GM03348 (cell line): ENCODE measurements at places on chromosomes 12 and 14.
A peak's percentile ranks its signal among the peaks of the same experiment; 100 is the strongest.

- no peak for DNase-seq
These were observed 80.8 kb downstream of the PRIMA1 start for GRCh38 chr14:93707475-93707874.

DNA sequence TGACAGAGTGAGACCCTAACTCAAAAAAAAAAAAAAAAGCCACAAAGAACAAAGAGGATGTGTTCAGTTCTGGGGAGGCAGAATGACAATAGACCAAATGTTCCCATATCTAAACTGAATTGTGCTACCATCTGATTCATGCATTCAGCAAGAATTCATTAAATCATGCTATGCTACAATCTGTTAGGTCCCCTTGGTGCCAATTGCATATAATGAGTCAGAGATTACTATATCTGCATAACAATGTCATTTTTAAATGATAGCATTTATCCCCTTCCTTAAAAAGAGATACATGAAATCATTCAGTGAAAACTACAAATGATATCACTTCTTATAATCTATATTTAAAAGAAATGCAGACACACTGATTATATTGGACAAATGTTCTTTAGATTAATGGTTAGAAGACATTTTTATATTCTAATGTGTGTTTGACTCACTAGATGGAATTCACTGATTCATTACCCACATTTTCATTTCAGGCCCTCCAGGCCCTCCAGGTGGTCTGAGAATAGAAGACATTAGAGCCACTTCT, 207.6 kb upstream of the PDZRN4 start:
- no peak for DNase-seq

- DNase-seq, result no peak
These were observed 68.0 kb downstream of the PTPRR start for GRCh38 chr12:70852416-70853150.

DNA sequence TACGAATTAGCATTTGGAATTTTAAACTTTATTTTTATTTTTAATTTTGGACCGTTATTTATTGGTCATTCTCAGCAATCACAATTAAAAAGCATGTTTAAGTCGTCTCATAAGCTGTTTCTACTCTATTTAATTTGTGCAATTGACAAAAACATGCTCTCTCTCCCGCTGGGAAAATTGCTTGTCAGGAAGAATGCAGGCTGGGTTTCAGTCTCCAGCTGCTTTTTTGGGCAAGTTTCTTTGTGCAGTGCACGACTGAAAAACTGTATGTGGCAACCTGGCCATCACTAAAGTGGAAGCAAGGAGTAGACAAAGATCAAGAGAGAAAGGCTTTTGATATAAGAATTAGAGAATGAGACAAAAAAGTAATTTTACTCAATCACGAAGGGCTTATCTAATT, 941.5 kb upstream of the MDGA2 start:
- no peak for DNase-seq

DNA sequence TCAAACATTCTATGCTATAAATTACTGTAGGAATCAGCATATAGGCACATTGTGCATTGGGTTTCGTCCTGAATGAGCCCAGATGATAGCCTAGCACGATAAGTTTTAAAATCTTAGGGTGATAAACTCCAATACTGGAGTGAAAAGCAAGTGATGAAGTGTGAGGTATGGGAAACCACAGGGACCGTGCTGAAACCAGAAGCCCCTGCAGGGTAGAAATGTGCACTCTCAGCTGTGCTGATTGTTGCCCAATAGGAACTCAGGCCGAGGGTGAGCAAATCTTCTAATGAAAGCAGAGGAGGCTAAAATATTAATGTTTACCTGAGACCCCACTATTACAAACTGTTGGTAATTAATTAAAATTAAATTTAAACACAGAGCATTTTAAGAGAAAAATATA, 1486.6 kb downstream of the AACS start:
- no peak for DNase-seq

- no peak for DNase-seq
These were observed 659.3 kb downstream of the VRK1 start for GRCh38 chr14:97456462-97456861.

GRCh38 chr12:32390572-32391219, 8.7 kb upstream of the FGD4 start:
- DNase-seq, result peak; percentile 18

DNA sequence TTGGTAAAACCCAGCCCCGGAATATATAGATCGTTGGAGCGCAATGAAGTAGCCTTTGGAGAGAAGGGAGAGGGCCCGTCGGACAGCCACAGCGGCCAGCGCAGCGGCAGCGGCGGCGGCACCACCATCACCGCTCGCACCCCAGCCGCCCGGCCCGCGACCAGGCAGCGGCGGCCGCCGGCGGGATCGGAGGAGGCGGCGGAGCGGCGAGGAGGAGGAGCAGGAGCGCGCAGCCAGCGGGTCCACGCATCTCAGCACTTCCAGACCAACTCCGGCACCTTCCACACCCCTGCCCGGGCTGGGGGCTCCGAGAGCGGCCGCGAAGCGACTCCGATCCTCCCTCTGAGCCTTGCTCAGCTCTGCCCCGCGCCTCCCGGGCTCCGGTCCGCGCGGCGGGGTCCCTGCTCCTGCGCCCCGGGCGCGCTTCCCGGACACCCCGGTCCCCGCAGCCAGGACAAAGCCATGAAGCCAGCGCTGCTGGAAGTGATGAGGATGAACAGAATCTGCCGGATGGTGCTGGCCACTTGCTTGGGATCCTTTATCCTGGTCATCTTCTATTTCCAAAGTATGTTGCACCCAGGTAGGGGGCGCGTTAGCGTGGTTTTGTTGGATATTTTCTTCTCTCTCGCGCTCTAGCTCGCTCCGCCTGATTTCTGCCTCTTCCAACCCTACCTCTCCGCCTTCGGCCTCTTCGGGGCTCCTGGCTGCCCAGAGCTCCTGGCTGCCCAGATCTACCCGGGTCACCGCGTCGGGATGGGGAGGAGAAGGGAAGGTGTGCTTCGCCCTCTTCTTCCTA, 400 bp downstream of the CHST11 start:
- peak; percentile 69 for DNase-seq

GRCh38 chr14:54140551-54140950, 183.9 kb upstream of the BMP4 start:
- DNase-seq, result no peak

DNA sequence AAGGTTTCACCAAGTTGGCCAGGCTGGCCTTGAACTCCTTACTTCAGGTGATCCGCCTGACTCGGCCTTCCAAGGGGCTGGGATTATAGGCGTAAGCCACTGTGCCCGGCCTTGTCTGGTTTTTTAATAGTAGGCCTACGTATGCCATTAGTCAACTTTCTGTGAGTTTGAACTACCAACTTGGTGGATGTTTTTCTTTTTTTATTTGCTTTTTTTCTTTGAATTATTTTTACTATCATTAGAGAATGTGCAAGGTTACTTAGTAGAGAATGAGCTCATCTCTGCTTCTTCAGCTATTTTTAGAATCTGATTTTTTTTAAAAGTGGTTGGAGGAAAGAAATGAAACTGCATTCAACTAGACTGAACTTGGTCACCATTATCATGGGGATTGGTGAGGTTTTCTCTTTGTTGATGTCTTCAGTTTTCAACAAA, 51.4 kb downstream of the HMGA2 start:
- peak; percentile 46 for DNase-seq

GRCh38 chr12:109875572-109876131, 4.7 kb downstream of the GLTP start:
- no peak for DNase-seq

DNA sequence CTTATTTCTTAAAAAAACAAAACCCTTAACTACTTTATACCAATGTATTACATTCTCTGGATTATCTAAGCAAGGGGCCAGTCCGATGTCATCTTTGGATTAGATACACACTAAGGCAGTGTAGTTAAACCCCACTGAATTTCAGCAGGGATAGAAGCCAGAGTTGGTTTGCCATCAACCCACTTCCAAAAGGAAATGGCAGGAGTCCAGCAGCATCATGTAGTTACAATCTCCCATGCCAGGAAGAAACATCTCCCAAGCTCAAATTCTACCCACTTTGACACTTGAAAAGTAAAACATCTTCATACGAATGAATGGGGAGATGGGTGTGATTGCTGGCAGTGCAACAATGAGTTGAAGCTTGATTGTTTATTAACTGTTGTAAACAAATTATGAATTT, 203.5 kb upstream of the PLXNC1 start:
- DNase-seq, result no peak

DNA sequence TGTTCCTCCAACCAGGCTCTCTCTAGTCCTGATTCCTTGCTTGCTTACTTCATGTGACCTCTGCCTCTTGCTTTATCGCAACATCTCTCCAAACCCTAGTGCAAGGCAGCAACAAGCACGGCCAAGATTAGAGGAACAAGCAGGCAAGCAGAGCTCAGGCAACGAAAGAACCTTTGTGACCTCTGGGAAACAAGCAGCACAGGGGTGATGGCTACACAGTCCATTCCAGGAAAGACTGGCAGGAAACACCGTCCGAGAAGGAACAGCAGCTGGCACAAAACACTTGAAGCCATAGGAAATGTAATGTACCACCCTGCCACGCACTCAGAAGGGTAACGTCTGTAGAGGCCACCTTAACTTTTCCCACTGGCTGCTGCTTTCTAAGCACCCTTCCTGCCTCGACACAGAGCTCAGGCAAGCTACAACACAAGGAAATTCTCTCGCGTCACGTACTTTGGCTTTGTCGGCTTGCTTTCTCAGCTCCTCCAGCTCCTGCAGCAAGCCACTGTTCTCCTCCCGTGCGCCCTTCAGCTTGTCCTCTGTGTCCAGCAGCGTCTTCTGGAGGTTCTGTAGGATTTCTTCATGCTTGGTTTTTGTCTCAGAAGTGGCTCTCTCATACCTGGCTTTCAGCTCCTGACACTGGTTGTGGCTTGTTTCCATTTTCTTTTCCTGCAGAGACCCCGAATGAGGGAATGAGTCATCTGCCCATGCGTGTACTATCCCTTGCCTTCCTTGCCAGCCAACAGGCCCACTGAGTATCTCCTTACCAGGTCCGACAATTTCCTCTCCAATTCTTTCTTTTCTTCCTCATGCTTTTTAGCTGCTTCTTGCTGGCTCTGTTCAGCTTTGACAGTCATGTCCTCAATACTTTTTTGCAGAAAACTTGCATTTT, 61.4 kb upstream of the VPS33A start:
- DNase-seq, result no peak

GRCh38 chr14:105497671-105498429, 6.8 kb downstream of the TEDC1 start:
- no peak for DNase-seq

- DNase-seq, result no peak
These were observed 29.4 kb downstream of the ELK3 start for GRCh38 chr12:96223411-96224218.

- DNase-seq, result no peak
These were observed 119.7 kb downstream of the SLC25A47 start for GRCh38 chr14:100442498-100443490.

GRCh38 chr12:109524466-109525278, 47.2 kb downstream of the UBE3B start:
- no peak for DNase-seq

GRCh38 chr12:120497524-120498150, 1.7 kb downstream of the DYNLL1 start:
- peak; percentile 50 for DNase-seq

DNA sequence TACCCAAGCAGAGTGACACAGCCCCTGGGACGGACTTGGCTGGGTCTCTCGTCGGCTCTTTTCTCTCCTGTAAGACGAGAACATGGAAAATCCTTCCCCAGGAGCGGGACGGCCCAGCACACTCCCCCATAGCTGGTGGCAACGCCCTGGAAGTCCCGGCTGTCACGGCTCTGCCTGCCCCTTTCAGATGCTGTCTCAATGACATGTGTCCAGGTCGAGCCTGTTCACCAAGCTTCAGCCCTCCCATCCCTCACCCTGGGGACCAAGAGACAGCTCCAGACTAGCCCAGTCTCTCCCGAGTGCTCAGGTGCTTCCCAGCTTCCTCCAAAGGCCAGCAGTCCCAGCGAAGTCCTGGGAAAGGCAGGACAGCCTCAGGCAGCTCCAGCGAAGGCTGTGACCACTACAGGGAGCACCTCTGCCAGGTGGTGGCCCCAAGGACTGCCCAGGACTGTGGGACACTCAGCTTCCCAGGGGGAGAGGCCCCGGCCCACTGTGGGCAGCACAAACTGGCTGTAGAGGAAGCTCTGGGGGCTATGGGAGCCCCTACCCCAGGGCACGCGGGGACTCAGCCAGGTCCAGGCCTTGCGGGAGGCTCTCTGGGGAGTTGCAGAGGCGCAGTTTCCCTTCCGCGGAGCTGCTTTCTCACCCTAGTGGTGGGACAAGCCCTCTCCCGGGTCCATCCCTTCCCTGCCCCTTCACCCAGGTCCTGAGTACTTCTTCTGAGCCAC, 33.6 kb downstream of the TNFAIP2 start:
- DNase-seq, result no peak

DNA sequence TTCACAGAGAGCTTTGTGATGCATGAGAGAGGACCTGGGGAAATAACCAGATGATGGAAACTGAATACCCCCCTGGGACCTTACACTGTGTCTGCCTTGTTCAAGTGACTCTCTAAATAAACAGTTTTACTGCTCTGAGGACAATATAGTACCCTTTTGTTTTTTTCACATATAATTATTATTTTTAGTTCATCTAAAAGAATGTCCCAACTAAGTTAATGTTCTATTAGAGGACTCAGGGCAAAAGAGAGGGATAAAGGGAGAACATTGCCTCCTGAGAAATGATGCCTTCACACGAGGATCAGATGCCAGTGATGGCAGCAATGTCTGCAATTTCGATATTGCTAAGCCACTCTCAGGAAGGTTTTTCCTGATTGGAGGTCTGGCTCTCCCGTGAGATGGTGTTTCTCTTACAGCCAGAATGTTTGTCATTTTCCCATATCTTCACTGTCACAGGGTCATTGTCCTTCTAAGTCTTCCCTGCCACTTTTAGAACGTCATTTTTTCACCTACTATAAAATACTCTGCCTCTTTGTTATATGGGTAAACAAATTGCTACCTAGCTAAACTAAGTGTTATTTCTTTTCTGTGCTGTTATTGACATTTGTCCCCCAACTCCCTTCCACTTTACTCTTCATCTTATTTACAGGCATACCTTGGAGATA, 201.6 kb downstream of the RAD51B start:
- no peak for DNase-seq

- no peak for DNase-seq
These were observed 212.0 kb downstream of the RPAP3 start for GRCh38 chr12:47493801-47494200.

- no peak for DNase-seq
These were observed 45.4 kb downstream of the YAF2 start for GRCh38 chr12:42192686-42193085.

DNA sequence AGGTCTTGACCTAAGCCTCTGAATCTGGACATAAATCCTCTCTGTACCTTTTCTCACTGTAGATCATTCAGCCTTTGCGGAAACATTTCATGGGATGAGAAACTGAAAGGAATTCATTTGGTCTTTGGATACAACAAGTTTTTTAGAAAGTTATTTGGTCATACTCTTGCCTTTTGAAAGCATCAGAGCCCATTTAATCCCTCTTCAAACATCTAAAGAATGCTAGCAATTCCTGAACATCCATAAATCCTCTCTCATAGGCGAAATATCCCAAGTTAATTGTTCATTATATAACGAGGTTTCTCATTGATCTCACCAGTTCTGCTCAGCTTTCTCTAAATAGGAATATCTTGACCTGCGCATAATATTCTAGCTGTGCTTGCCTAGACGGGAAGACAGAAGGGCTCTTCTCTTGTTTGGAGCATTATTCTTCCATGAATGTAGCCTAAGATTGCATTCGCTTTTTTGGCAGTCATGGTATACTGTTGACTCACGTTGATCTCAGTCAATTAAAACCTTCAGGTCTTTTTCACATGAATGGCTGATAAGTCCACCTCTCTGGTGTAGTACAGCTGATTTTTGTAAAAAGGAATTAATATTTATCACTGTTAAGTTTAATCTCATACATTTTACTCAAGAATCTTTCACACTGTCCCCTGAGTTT, 24.1 kb downstream of the NTN4 start:
- no peak for DNase-seq
